Fibroblast of the aortic adventitia (primary cell): ENCODE measurements at places on chromosomes 4 and X. TPM values are rescaled to one million over a fixed set of nuclear protein-coding genes. Genes with fewer than 3 reads are reported as not detected.

DMD gene
- 10.3 and 30.3 TPM in 2 replicates for total RNA-seq

FRMD7 gene
- total RNA-seq, result not detected in 2 replicates

FAM149A gene
- total RNA-seq, result 10.8 and 15.6 TPM in 2 replicates

RXFP1 gene
- 17.8 TPM in 1 of 2 replicates, not detected in the other for total RNA-seq

EXOC1L gene
- total RNA-seq, result not detected in 2 replicates

SLITRK4 gene
- total RNA-seq, result 0.99 and 8.3 TPM in 2 replicates

SPOCK3 gene
- total RNA-seq, result 1.9 and 7.2 TPM in 2 replicates

COL25A1 gene
- total RNA-seq, result 0.27 and 1.7 TPM in 2 replicates
